ENCODE measurements at places on chromosomes 1 and 21.

DNA sequence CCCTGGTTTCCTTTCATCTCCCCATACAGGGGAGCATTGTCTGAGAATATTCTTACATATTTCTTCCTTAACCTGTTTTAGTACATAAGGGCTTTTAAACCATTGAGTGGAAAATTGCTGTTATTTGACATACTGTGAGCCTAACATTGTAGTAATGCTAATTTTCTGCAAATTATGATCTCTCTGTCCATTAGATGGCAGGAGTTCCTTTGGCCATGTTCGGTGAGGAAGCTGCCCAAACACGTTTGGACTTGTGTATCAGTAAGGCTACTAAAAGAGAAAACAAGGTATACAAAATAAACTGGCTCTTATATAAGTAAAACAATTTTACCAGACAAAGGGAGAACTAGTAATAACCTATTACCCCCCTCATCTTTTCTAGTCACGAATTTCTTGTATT is 29.2 kb downstream of the CDC7 start:
- DNase-seq = no peak

GRCh38 chr1:102799496-102799895 is 308.8 kb downstream of the COL11A1 start:
- DNase-seq = no peak

- DNase-seq = no peak
Observed at GRCh38 chr1:109630898-109631512, 11.4 kb downstream of the AMPD2 start.

- DNase-seq = no peak
Observed at GRCh38 chr1:217585577-217585976, 45.3 kb downstream of the GPATCH2 start.

DNA sequence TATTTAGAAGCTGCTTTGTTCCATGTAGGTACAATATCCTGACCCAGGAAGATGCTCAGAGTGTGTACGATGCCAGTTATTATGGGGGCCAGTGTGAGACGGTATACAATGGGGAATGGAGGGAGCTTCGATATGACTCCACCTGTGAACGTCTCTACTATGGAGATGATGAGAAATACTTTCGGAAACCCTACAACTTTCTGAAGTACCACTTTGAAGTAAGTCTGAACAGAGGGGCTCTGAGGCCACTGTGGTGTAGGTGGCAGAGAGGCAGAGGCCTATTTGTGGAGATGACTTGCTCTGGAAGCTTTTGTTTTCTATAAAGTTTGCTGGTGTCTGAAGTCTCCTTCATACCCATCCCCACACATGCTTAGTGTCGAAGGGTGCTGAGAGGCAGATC is 26.8 kb downstream of the C8A start:
- DNase-seq = no peak

DNA sequence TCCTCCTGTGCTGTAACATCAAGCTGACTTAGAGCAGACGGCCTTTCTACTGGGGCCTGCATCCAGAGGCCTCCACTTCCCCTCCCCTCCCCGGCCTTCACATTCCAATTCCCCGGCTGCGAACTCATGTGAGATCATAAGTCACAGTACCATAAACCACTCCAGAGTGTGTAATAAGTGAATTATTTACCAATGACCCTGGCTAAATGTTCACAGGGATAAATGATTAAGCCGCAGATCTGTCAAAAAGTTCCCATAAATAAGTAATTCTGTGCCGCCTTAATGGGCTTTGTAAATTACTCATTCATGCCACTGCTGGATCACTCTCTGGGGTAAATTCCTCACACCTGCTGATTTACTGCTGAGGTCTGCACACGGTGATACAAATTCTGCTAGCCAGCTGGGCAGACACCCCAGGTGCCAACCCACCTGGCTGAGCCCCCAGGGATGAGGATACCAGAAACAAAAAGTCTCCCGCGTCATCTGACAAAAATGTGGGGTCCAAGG is 27.4 kb upstream of the KIRREL1 start:
- no peak for DNase-seq

GRCh38 chr1:17561561-17561985 is 22.1 kb downstream of the ARHGEF10L start:
- DNase-seq = no peak

- DNase-seq = no peak
Observed at GRCh38 chr1:204627436-204627835, 58.1 kb downstream of the LRRN2 start.

GRCh38 chr1:166673722-166674121 is 165.6 kb upstream of the POGK start:
- DNase-seq = no peak

DNA sequence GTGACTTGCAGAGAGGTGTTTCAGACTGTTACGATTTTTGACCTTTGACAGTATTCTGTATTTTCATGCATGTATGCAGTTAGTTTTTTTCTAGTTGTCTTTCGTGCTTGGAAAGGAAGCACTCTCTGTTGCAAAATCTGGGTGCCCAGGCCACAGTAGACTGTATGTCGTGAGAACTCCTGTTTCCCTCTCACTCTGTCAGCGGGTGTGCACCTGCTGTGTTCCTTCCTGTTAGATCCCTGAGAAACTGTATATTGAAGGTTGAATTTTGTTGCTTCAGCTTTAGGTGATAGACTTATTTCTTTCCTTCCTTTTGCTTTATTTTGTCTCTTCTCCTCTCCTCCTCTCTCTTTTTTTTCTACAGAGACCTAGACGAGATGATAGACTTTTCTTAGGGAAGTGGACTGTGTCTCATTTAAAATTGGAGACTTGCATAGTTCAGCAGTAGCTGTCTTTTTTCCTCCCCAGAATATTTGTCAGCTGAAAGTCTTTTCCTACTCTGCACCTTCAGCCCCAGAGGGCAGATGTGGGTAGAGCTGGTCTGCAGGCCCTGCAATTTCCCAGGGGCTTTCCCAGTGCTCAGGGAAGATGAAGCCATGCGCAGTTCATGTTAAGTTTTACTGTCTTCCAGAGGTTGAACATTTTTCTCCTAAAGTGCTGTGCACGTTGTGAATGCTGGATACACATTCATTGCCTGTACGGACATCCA is 1.4 kb downstream of the TRAPPC10 start:
- DNase-seq = no peak

GRCh38 chr1:214494706-214495105 is 56.7 kb downstream of the PTPN14 start:
- DNase-seq = no peak

DNA sequence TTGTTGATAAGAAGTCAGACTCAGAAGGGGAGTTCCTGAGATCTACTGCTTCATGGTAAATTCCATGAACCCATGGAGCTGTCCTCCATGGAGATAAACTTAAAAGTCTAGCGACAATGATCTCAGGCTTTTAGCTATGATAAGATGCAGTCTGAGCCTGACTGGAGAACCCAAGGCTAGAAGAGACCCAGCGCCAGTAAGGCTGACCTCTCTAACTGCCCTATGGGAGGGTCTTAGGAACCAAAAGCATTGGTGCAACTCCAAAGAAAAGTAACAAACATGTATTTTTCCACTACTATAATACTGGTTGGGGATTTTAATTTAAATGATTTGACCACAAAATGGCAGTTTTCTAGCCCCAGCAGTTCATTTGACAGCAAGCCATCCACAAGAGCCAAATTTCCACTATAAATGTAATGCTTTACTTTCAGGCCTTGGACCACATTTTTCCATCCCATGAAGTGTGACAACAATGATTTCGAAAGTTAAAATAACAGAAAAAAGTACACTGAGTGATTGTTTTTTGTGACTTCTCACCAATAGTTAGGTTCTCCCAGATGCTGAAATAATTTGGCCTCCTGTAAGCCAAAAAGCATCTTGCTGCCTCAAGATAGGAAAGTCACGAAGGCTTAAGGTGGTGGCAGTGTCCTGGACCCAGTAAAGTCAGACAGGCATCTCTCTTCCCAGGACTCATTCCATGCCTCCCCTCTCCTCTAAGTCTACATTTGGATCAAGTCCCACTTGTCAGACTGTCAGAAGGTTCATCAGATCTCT is 43.1 kb upstream of the EXOSC10 start:
- no peak for DNase-seq

DNA sequence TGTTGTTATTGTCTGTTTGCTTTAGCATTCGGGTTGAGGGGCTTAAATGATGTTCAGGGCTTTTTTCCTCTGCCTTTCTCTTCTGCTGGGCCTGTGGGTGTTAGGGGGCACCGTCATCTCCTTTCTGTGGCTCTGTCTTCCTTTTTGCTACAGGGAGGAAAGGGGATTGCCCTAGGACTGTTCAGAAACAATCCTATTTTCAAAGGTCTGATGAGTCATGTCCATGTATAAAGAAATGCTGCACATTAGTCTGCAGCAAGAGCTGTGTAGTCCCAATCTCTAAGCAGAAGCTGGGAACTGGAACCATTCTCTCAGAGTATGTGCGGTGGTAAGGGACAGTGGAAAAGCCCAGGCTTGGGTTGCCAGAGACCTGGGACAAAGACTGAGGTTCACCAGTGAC is 462.3 kb downstream of the OMA1 start:
- no peak for DNase-seq

- no peak for DNase-seq
Observed at GRCh38 chr1:206679738-206680211, 4.9 kb upstream of the MAPKAPK2 start.

DNA sequence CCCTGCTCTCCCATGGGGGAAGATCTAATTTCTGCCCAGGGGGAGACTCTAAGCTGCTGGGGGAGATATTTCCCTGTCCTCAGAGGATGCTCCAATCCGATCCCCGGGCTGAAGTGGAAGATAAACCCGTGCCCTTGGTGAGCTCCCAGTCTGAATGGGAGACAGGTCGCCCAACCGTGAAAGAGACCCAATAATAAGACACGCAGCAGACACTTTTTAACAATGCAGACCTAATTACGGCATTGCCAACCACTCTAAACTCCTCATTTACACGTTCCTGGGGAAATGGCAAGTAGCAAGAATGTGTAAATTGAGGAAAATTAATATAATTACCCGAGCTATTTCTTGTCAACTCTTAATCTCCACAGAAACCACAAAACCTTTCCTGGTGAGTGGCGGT is 48.7 kb upstream of the ACTL8 start:
- DNase-seq = no peak

DNA sequence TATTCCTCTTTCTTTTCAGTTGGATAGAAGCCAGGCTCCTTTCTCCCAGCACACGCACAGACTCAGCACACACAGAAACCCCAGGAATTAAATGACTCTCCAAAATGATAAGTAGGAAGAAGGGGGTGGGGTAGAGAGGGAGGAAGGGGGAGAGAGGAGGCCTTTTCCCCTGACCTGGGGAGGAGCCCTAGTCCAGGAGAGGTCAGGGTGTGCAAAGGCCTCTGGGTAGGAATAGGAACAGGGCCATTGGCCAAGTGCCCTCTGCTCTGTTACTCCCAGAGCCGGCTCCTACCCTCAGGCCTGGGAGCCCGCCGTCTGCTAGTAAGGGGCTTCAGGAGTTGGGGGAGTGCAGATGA is 35.6 kb upstream of the PUM1 start:
- DNase-seq = no peak

DNA sequence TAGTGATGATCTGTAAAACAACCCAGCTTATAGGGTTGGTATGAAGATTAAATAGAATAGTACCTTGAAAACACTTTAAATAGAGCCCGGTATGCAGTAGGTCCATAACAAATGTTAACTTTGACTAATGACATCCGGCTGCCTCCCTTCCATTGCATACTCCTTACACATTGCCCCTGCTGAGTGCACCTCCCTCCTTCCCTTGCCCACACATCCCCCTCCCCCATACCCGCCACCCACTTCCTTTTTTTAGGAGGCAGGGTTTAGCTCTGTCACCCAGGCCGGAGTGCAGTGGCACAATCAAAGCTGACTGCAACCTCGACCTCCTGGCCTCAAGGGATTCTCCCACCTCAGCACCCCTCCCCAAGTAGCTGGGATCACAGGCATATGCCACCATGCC is 24.4 kb upstream of the ZC3H12A start:
- no peak for DNase-seq

GRCh38 chr1:30371179-30371788 is 352.1 kb downstream of the MATN1 start:
- no peak for DNase-seq

DNA sequence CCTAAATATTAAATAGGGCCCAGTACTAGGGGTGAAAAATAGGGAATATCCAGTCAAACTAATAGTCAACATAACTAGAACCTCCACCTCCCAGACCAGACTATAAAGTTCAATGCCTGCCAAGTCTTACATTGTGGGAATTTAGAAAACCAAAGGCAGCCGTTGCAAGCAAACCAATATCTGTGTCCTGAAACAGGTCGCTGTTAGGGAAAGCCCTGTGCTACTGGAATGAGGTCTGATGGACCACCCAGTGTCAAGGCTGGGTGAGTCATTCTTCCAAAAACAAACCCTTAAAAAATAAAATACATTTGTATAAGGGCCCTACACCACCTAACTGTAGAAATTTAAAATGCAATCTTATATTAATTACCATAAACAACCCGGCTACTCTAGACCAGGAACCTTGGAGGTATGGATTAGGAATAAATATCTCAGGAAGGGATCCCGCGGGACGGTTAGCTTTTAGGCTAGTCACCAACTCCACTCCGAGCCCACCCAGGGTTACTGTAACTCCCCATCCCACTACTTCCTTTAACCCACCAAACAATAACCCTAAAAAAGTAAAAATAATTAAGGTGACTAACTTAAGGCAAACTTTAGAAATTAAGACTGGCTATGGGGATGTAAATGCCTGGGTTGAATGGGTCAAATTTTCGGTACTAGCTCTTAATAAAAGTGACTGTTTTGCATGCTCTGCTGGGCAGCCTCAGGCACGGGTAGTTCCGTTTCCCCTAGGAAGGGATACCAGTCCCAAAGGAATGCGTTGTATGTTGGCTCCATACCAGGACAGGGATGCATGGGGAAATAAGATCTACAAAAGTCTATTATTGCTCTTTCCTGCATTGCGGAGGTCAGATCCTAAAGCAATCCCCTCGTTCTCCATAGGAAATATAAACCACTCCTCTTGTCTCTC is 65.4 kb upstream of the TLR5 start:
- no peak for DNase-seq

DNA sequence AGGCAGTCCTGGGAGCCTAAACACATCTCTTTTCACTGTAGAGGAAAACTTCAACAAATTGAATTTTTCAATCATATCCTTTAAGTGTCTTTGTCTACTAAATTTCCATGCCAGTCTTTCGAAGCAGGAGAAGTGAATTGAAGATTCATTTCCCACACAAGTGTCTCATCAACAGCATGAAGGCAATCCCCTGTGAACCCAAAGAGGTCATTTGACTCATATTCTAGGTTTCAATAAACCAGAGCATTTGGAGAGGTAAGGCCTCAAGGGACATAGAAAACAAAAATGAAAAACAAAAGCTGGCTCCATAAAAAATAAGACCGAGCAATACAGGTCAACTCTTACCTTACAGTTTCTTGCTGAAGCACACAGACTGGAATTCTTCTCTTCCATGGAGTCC is 94.1 kb upstream of the ATP1B1 start:
- no peak for DNase-seq

DNA sequence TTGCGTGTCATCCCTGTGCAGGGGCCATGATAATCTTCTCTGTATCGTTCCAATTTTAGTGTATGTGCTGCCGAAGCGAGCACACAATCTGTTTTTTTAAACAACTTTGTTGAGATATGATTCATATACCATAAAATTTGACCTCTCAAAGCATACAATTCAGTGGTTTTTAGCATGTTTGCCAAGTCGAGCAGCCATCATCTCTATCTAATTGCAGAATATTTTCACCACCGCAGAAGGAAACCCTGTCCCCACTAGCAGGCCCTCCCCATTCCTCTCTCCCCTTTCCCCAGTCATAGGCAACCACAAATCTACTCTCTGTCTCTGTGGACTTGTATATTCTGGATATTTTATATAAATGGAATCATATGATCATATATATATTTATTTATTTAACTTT is 78.7 kb upstream of the TINAGL1 start:
- DNase-seq = no peak

- peak; percentile 70 for DNase-seq
Observed at GRCh38 chr1:204368996-204369726, 9.4 kb upstream of the PLEKHA6 start.

GRCh38 chr1:200154069-200154767 is 126.7 kb downstream of the NR5A2 start:
- DNase-seq = no peak
